Activated CD8-positive, alpha-beta memory T cell treated with anti-CD3 and anti-CD28 coated beads for 1 hour (primary cell): ENCODE measurements at places on chromosomes 6 and 20.

GRCh38 chr6:33848484-33848883 lies 44.7 kb upstream of the MLN start:
- DNase-seq, result no peak

DNA sequence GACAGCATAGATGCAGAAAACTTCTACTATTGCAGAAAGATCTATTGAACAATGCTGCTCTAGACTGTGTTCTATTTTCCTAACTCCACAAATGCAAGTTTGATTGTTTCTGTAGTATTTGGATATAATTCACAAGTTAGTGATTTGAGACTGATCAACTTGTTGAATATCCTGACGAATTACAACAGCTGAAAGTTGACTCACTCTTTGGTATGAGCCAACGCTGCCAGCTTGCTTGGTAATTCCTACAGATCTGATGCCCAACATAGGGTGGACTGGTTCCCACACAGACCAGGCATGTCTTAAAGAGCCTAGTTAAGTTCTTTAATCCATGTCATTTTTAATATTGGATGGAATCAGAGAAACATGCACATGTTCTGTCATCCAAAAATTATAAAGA lies 231.0 kb upstream of the RAB32 start:
- no peak for DNase-seq

DNA sequence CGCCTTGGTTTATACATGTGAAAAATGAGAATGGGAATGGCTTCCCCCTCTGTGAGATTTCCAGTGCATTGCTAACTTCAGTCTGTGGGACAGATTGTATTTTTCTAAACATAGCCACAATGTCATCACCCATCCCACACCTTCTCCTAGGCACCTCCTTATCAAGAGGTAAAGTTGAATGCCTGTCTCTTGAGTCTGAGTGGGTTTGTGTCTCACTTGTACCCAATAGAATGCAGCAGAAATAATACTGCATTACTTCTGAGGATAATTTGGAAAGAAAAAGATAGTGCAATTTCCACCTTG lies 27.9 kb downstream of the RIN2 start:
- no peak for DNase-seq

DNA sequence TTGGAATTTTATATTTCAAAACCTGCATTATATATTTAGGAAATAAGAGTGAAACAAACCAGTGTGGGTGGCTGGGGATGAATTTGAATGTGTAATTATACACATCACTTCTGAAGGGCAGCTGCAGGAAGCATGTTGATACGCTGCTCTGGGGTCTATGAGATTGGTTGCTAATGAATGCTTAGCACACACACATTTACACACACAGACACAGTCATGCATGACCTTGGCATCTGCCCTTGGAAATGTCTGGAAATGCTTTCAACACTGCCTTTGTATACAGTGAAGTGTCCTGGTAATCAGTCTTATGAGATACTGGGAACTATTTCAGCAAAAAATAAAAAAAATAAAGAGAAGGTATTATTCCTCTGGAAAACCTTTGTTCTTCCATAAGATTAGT lies 83.4 kb downstream of the ELOVL4 start:
- no peak for DNase-seq

- DNase-seq, result no peak
Observed at GRCh38 chr6:107198631-107199416, 83.5 kb upstream of the BEND3 start.

DNA sequence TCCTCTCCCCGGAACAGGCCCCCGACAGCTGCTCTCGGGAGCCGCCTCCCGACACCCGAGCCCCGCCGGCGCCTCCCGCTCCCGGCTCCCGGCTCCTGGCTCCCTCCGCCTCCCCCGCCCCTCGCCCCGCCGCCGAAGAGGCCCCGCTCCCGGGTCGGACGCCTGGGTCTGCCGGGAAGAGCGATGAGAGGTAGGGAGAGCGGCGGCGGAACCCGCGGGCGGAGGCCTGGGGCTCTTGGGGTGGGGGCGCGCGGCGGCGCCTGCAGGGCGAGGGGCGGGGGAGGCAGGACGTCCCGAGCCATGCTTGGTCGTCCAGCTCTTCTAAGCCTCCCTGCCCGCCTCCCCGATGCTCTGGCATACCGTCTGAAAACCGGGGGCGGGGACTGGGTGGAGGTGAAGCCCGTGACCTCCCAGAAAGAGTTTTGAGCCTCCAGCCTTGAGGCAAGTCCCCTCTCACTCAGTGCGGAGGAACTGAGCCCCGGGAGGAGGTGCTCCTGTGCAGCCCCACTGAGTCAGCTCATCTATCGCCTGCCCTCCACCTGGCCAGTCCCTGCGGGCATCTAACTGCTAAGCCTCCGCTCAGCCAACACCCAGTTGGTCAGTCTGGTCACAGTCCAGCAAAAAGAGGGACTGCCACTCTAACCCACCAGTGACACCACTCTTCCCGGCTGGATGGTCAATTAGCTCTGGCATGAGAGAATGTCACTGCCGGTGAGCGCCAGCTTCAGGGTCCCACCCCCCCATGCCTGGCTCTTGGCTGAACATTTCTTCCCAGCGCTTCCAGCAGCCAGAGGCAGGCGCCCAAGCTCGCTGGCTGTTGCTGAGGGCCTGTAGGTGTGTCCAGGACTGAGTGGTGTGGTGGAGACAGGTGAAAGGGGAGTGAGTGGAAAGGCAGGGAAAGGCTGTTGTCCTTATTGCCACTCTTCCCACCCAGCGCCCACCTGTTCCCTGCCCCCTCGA lies 482 bp downstream of the DDR1 start:
- no peak for DNase-seq

GRCh38 chr6:169235286-169235685 lies 18.4 kb downstream of the THBS2 start:
- no peak for DNase-seq

DNA sequence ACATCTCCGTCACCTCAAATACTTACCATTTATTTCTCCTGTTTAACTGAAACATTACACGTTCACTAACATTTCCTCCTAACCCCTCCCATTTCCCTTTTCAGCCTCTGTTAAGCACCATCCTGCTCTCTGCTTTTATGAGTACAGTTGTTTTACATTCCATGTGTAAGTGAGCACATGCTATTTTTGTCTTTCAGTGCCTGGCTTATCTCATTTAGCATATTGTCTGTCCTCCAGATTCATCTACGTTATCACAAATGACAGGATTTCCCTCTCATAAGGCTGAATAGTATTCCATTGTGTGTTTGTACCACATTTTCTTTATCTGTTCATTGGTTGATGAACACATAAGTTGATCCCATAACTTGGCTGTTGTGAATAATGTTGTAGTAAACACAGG lies 22.7 kb downstream of the TAF11 start:
- DNase-seq, result no peak

DNA sequence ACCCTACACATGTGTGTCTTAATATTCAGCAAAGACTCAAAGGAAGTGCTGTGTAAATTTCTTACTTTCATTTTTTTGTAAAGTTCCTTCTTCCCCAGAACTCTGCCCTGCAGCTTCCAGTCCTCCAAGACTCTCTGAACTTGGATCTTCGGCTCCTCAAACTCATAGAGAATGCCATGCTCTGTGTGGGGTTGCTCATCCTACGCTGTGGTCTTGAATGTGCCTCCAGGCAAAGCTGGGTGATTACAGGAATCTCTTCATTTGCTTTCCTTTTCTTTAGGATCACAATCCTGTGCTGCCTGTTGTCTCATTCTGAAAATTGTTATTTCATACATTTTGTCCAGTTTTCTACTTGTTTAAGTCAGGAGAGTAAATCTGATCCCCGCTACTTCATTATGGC lies 14.5 kb upstream of the CDC5L start:
- DNase-seq, result no peak

DNA sequence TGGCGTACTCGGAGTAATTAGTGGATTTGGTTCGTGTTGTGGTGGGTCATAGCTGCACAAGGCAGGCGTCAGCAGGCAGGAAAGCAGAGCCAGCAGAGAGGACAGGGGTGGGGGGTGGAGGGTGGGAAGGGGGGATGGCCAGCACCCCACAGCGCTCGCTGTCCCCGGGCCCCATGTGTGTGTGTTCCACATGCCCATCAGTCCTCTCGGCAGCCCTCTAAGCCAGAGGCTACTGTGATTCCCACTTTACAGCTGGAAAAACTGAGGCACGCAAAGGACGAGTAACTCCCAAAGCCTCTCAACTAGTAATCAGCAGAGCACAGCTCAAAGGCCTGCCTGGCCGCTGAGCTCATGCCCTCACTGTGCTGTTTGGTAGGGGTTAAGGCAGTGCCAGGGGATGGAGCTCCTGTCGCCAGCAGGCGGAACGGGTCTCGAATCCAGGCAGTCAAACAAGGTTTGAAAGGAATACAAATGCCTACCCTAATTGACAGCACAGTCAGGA lies 175.2 kb downstream of the ZDHHC14 start:
- no peak for DNase-seq

DNA sequence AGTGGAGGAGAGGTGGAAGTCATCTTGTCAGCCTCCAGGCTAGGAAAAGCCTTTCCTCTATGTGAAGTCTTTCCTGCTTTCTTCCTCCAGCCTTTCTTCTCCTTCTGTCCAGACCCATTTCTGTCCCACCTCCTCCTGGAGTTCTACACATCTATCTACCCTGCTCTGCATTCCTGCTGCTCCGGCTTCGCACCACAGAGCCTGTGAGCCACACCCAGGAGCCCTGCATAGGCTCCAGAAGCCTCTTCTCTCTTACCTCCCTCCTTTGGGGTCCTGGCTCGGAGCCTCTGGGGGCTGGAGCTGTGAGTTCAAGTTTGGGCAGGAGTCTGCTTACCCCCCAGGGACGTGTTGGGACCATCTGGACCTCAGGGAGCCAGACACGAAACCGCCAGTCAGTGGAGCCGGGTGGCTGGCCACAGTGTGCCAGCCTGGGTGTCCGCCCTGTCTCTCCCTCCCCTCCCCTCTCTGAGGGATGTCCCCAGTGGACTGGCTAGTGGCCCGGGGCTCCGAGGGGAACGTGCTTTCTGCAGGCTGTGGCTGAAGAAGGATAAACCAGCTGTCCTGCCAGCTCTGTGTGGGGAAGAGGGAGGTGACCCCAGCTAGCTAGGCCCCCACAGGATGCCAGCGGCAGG lies 99.2 kb downstream of the VEGFA start:
- DNase-seq, result no peak

GRCh38 chr6:100455230-100456124 lies 9.2 kb downstream of the SIM1 start:
- DNase-seq, result no peak

DNA sequence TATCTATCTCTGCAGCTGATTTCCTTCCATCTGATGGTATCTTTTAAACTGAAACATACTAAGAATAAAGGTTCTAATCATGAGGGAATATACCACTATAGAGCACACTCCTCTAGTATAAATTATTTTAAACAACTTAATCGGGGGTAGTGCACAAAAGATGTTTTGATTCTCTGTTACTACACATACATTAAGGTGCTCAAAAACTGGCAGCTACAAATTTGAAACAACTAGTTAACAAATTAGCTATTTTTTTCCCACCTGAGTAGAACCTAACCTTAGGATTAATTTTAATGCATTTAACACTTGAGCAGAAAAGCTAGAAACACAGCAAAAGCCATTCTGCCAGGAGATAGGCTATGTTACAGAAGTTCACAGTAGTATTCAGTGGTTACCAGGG lies 23.0 kb downstream of the CCNC start:
- DNase-seq, result no peak
